Stimulated activated CD4-positive, alpha-beta T cell treated with anti-CD3 and anti-CD28 coated beads, TNF-alpha, amount 100 ng/mL, for 48 hours (primary cell): ENCODE measurements at places on chromosomes 5 and 9.

DNA sequence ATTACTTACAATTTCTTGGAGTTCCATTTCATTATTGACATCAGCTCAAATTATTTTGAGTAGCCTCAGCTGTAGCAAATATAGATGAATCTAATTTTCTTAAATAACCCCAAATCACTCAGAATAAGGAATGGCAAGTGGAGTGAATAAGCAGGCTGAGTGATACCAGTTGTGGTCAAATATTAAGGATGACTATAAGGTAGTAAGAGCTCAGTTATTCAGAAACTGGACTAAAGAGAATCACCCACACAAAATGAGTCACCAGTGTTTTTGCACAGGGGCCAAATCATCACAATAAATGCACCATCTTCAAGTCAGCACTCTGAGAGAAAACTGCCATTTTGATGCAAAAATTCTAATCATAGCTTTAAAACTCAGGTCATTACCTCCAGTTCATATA is 128.9 kb upstream of the TARS1 start:
- DNase-seq, result no peak

DNA sequence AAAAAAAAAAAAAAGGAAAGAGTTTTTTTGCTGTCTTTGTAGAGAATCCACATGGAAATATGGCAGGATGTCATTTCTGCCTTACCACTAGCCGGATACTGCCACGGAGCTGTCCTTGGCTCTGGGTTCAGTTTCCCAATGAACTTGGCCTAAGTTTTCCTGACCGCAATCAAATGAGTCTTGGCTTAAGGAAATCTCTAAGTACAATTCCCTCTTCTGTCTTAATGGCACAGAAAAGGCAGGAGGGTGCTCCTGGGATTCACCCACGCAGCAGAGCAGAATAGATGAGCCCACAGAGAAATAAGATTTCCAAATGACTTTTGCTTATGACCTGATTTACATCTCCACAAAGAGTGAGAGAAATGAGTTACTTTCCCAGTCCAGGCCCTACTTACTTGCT is 284.0 kb upstream of the VLDLR start:
- no peak for DNase-seq

- peak; percentile 85 for DNase-seq
These were observed at the start of gene ZNF346 for GRCh38 chr5:177022386-177023302. TSS of gene ZNF346 (plus strand) at chr5:177022696. CDS start at chr5:177022739, 43 bp downstream.

DNA sequence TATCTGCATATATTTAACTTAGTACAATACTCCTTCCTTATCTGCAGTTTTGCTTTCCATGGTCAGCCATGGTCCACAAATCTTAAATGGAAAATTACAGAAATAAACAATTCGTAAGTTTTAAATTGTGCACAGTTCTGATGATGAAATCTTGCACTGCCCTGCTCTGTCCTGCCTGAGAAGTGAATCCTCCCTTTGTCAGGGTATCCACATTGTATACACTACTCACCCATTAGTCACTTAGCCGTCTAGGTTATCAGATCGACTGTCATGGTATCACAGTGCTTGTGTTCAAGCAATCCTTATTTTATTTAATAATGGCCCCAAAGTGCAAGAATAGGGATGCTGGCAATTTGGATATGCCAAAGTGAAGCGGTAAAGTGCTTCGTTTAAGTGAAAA is 8.3 kb upstream of the YTHDC2 start:
- no peak for DNase-seq

DNA sequence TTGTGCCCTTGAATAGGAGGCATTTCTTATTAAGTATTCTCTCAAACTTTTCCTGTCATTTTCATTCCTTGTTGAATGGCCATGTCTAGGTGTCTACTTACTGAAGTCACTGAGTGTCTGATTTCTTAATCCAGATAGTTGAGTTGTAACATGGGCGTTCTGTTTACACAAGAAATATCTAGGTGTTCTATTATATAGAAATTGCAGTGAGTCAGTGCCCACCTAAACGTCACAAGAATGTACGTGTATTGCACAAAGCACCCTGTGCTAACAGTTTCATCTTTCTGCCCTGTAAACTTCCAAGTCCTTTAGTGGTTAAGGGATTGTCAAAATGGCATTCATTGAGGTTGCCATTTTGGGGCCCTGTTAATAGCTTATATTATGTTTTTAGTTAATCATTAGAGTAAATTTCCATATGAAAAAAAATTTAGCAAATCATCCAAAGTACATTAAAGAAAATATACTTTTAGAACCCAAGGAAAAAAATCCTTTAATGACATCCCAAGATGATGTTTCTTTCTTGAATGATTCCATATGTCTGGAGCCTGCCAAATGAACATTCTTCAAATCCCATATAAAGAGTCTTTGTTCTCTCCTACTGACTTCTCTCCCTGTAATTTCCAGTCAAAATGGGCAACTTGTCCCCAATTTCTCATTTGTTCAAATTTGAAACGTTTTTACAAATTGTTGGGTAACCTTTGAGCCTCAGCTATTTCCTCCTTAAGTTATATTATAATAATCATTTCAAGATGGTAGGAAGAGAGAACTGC is 114.2 kb downstream of the GOLPH3 start:
- no peak for DNase-seq

DNA sequence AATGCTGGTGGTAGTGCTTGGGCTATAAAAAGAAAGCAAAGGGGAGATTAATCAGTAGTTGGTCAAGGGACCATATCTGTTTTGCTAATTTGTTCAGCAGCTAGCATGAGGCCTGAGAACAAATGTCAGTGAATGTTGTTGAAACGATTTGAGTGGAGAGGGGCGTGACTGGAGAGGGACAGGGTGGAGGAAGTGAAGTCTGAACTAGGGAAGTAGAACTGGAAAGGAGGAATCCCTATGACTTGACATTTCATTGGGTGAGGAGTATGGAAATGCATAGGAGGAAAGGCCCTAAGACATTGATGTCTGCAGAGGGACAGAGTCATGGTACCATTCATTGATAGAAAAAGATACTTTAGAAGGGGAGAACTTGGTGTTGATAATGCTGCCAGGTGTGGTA is 19.7 kb downstream of the TLE4 start:
- DNase-seq, result no peak

GRCh38 chr9:107447834-107448233 is 41.7 kb downstream of the KLF4 start:
- DNase-seq, result no peak

DNA sequence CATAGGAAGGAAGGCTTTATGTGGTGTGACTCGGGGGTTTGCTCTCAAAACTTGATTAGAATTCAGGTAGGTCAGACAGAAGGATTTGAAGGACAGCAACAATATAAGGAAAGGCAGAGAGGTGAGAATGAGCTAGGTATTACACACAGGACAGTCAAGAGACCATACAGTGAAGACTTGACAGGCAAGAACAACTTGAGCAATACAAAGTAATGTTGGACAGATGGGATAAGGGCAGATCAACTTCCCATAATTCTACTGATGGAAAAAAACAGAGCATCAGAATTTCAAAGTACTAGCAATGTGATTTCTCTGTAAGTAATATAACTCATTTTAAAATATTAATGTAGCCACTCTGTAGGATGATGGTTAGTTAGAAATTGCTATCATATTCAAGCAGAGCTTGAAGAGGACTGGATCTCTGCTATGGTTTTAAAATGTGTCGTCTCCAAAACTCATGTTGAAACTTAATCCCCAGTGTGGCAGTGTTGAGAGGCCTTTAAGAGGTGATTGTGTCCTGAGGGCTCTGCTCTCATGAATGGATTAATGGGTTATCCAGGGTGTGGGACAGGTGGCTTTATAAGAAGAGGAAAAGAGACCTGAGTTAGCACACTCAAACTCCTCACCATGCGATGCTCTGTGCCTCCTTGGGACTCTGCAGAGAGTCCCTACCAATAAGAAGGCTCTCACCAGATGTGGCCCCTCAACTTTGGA is 22.4 kb upstream of the HOMER1 start:
- DNase-seq, result no peak

DNA sequence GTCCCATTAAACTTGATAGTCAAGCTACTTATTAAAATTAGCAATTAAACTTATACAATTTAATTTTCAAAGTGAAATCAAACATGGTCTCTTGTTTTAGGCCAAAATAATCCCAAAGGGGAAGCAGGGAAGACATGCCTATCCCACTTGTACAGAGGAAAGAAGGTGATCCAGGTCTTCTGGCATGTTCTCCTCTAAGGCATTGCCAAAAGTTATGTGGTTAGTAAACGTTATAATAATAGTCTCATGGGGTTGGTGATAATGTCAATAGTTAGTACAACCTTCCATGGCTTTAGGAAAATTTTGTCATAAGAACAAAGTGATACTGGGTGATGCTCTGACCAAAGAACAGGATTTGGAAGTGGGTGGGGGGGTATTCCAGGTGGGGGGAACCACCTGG is 52.8 kb downstream of the ROR2 start:
- no peak for DNase-seq

DNA sequence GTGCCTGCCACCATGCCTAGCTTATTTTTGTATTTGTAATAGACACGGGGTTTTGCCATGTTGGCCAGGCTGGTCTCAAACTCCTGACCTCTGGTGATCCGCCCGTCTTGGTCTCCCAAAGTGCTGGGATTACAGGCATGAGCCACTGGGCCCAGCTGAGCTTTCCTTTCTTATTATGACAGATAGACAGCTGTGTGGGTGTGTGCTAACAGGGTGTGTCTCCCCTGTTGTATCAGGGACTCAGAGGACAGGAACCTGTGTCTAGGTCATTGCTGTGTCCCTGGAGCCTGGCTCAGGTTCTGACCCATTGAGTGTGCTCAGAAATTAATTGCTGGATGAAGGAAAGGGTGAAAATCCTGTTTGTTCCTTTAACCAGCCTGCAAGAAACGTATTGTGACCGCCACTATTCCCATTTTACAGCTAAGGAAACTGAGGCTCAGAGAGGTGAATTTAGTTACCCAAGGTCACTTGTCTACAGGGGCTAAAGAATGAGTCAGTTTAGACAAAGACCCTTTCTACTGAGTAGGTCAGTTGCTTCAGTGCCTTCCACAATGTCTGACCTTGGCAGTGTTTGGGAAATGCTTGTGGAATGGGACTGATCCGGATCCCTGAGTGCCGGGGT is 16.8 kb downstream of the NCS1 start:
- no peak for DNase-seq

- no peak for DNase-seq
These were observed 413.2 kb upstream of the ACTBL2 start for GRCh38 chr5:57895766-57896165.

DNA sequence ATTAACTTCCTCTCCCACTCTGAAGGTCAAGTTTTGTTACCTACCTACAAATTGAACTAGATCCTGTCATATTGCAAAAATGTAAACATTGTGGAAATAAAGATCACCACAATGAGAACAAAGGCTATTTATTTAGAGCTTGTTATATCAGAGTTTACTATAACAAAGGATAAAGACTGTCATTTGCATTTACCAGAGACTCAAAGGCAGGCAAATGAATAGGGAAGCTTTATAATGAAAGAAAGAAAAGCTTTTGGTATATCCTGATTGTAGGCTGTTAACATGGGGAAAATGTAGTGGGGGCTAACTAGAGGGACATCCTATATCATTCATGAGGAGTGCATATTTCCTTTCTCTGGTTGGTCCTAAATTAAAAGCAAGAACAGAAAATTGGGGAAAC is 403.5 kb upstream of the TYRP1 start:
- DNase-seq, result no peak

DNA sequence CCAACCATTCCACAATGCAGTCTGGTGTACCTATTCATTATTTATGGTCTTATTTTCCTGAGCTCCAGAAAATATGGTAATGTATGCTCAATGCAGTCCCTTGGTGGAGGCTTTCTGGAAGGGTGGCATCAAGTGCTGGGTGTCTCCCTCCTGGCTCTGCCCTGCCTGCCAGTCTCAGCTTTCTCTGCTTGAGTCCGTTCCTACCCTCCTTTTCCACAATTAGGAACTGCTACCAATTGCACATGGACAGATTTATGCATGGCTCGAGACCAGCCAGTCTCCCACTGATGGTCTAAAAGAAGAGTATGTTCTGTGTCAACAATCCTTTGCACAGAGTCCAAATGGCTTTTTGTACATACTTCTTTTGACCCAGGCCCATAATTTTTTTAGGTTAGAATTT is 189.8 kb downstream of the TLE1 start:
- no peak for DNase-seq

- DNase-seq, result no peak
These were observed 54.6 kb downstream of the MEGF9 start for GRCh38 chr9:120659676-120660075.

DNA sequence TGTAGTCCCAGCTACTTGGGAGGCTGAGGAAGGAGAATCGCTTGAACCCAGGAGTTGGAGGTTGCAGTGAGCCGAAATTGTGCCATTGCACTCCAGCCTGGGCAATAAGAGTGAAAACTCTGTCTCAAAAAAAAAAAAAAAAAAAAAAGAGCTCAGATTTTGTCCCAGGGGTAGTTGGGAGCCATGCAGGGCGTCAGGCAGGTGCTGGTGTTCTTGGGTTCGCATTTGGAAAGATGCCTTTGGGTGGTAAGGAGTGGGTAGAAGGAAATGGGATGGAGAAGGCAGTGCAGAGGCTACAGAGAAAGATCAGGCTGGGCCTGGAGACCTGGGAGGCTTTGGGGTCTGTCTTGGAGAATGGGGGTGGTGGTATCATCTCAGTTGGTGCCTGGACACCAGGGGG is 23.9 kb downstream of the ADGRD2 start:
- no peak for DNase-seq

GRCh38 chr5:124936626-124936933 is 190.1 kb upstream of the ZNF608 start:
- no peak for DNase-seq

- peak; percentile 25 for DNase-seq
These were observed 11.2 kb upstream of the CXXC5 start for GRCh38 chr5:139636975-139637408.

- DNase-seq, result no peak
These were observed 782.8 kb upstream of the NUDT12 start for GRCh38 chr5:104345222-104346016.

GRCh38 chr9:21030389-21031035 is 928 bp downstream of the HACD4 start:
- DNase-seq, result no peak

DNA sequence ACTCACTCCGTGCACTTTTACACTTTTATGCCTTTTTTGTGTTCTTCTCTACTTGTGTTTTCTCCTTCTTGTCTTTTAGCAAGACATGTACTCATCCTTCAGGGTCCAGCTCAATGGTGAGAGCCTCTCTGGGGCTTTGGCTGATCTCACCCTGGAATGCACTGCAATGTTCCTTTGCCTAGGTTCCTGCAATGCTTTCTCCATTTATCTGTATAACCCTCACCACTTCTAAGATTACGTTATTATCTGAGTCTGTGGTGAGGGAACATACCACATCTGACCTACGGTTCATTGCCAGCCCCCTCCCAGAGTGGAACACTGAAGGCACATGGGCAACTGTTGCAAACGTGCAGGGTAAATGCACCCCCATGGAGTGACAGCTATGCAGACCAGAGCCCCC is 47.3 kb downstream of the KCNIP1 start:
- DNase-seq, result no peak

GRCh38 chr5:127320032-127320965 is 29.7 kb downstream of the MEGF10 start:
- no peak for DNase-seq

DNA sequence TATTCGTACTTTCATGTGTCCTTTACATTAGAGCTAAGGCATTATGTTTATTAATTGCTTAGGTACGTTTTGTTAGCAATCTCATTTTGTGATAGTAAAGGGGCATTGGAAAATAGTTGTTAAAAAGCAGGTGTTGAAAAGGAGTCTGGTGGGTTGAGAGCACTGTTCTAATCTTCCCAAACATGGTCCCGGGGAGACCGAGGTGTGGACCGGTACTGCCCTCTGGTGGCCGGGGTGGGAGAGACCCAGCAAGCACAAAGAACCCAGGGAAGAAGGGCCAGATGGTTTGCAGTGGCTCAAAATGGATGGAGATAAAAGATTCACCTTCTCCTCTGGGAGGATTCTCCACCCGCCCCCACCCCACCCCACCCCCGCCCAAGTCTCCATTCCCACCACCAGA is 26.1 kb downstream of the IDNK start:
- DNase-seq, result peak; percentile 46

- DNase-seq, result no peak
These were observed 37.8 kb upstream of the ADRB2 start for GRCh38 chr5:148788636-148789035.
